BJ (cell line): ENCODE measurements at places on chromosomes 4 and X. TPM values are rescaled to one million over a fixed set of nuclear protein-coding genes. Genes with fewer than 3 reads are reported as not detected.

DNA sequence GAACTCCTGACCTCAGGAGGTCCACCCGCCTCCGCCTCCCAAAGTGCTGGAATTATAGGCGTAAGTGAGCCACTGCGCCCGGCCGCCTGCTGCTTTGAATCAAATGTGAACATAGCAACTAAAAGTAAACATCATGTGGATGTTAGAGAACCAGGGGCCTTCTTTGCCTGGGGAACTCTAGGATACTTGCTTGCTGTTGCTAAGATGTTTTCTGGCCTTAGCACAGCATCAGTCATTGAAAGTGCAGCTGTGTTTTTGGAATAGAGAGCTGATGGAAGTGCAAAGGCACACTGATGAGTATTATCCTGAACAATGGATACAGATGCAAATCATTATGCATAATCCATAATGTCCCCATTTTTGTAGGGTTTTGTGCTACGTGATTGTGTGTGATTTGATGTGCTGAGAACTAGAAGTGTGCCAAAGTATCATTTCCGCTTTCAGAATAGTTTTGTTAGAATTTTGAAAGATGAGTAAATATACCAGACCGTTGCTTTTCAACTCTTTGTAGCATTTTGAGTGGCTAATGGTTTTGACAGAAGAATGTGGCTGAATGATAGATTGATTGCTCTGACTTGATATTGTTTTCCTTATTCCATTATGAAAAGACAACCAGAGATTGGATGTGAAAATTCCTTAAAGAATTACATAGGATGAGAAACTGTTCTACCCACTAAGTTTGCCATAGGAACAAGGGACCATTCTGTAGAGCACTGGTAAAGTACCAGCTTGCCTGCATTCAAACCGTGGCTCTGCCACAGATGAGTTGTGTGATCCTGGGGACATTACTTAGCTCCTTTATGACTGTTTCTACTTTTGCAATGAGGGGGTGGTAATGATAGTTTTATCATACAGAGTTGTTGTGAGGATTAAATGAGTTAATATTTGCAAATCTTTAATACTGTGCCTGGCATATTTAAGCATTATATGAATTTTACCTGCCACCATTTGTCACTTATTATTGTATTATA, 74.7 kb downstream of the REPS2 start:
- DNase-seq, result no peak

DNA sequence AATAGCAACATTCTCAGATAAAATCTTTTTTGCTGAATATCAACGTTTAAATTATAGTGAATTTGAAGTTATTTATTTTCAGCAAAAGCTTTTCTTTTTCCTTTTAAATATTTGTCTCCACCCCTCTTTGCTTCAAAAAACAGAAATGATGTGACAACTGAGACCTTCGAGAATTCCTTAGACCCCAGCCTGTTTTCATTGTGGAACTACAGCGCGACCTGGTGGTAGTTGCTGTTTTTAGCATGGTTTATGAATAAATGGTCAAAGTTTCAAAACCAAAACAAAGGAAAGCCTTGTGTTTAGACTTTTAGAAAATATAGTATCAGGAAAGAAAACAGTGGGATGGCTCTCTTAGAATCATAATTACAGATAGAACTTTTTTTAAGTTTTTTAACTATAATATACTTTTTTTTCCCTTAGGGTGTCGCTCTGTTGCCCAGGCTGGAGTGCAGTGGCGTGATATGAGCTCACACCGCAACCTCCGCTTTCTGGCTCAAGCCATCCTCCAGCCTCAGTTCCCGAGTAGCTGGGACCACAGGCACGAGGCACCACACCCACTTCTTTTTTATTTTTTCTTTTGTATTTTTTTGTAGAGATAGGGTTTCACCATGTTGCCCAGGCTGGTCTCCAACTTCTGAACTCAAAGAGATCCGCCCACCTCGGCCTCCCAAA, 26.8 kb upstream of the TMEM184C start:
- DNase-seq, result no peak

DNA sequence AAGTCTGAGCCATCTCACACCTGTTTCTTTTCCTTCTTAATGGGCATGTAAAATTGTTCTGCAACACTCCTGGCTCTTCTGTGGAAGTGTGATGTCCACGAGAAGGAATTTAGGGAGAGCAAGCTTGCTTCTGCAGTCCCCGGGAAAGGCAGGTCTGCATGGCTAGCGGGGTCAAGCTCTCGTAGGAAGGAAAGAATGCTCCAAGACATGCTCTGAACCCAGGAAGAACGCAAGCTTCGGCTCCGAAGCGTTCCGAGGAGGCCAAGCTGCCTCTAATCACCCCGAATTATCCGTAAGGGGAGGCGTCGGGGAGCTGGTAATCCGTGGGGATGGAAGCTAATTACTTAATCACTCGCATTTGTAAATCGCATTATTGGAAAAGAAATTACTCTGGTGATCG, 177.7 kb downstream of the CRLF2 start:
- no peak for DNase-seq

CPE gene
- 0.33 and 0.44 TPM in 2 replicates for polyA plus RNA-seq

ATOH1 gene
- polyA plus RNA-seq, result not detected in 2 replicates

DNA sequence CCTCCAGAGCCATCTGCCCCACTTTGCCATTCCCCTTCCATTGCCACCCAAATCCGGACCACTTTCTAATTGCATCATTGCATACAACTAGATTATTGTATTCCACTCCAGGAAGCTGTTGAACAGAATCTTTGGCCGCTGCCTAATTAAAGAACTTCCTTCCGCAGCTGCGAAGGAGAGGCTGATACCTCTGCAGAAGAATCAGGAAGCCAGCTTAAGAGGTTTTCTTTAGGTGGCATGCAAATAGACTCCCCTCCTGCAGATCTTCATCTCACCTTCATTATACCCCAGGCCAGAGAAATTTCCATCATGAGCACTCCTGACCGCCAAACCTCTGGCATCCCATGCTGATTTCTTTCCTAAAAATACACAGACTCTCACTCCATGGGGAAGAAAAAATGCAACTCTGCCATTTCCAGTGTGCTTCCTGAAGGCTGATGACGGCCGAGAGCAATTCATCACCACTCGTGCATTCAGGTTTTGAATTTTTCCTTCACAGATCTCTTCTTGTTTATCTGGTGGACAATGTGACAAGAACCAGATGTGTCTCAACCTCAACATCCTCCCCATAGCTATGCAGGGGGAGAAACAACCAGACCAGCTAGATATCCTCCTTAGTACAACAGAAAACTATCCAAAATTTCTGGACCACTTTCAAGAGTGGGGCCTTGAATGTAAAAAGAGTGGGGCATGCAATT, 31.2 kb downstream of the LGI2 start:
- DNase-seq, result no peak

DNA sequence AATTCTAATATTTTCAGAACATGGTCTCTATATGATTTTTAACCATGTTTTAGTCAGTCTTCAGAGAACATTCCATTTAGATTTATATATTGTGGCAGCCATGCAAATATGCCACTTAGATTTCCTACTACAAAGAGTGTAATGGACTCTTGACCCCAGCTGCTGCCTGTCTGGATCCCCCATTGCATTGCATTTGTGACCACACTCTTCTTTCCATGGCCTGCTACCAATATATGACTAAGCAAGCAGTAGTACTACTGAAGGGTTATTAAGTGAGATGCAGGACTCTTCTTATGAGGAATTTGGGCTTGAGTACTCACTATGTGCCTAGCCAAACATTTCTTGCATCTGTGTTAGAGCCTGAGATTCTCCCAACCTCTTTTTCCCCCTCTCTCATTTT, 306.8 kb downstream of the PDHA2 start:
- no peak for DNase-seq

DNA sequence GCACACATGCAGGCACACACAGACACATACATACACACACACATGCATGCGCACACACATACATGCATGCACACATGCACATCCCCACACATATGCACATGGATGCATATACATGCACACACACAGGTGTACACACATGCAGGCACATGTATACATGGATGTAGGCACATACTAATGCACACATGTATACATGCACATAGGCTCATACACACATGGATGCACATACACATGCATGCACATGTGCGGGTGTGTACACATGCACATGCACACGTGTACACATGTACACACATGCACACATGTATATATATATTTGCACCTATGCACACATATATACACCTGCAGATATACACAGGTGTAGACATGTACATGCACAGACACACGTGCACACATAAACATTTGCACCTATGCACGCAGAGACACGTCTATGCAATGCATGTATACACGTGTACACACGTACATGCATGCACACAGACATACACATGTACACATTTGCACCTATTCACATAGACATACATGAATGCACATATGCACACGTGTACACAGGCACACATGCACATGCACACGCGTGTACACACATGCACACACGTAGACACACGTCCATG, 4.0 kb downstream of the PLCXD1 start:
- no peak for DNase-seq

ZCCHC18 gene
- 1.5 and 3.2 TPM in 2 replicates for polyA plus RNA-seq

GRCh38 chrX:136304493-136304892, 3.7 kb downstream of the ADGRG4 start:
- DNase-seq, result no peak

PABPC1L2B gene
- polyA plus RNA-seq, result not detected in 2 replicates

- no peak for DNase-seq
Observed at GRCh38 chr4:153556435-153556815, 90.3 kb downstream of the TMEM131L start.

DNA sequence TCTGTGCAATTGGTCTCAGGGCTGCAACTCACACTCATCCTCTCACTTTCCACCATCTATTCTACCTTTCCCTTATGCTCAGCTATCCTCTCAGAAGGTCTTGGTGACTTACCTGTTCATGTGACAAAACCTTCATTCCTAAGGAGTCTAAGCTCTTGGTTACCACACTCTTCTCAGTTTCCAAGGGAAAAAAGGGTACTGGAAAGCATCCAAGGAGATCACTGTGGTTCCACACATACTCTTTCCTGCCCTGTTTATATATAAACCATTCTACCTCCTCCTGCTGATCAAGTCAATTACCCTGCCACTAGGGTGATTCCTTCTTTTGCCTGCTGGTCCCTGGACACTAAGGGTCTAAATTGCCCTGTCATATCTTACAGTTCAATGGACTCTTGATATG, 57.2 kb upstream of the MAML3 start:
- DNase-seq, result no peak

- peak; percentile 18 for DNase-seq
Observed at GRCh38 chr4:77203380-77204197, 46.6 kb downstream of the CCNG2 start.

DNA sequence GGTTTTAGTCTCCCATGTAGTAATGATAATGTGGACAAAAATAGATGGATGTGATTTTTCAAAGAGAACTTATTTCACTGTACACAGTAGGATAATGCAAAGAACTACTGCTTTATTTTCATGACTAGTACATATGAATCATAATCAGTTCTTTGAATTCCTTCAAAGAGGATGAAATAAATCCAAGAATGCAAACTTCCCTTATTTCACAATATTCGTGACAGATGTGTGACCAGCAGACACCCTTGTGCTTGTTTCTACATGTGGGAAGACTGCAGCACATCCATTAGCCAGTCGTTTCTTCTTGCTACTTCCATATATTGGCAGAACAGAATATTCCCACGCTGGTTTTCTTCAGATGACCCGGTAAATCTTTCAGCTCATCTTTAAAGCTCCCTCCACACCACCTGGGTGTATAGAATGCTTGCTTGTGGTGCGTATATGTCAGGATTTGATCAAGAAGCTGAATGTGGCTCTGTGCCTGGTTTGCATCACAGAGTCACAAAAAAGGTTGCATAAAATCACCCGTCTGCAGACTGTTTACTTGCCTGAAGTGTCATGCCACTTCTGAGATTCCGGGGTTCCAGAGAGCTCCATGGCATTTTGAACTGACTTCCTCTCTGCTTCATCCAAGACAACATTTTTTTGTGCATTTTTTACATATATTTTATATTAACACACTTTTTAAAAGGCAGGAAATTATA, 47.7 kb upstream of the FAT4 start:
- peak; percentile 65 for DNase-seq

GRCh38 chr4:141246243-141246642, 25.5 kb downstream of the ZNF330 start:
- DNase-seq, result peak; percentile 58

RADX gene
- polyA plus RNA-seq, result 0.09 and 0.26 TPM in 2 replicates

DNA sequence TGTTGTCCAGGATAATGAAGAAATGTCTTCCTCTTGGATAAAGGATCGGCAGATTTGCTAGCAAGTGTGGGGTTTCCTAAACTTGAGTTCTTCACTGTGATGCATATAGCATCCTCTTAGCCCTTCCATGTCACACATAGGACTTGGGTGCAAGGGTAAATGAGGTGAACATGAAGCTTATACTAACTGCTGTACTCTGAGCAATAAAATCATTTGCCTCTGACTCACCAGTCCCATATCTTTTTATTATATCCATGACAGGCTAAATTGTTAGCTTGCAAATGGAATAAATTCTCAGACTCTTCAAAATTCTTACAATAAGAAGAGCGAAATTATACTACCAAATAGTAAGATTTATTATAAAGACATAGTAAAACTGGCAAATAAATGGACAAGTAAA, 14.7 kb upstream of the TBC1D1 start:
- DNase-seq, result peak; percentile 5

DNA sequence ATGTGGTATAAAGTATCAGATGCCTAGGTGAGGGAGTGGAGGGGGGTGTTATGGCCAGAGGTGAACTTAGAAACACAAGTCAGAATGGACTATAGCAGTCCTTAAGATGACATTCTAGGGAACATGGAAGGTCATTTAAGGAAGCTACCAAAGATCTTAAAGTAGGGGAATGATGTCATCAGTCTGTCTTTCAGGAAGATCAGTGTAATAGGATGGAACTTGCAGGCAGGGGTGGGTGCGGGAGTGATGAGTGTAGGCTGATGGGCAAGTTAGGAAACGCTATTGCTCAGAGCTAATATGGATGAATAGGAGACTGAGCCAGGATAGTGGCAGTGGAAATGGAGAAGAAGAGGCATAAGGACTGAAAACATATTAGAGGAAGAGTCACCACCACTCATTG, 27.5 kb upstream of the CWH43 start:
- DNase-seq, result no peak

ENAM gene
- 0.01 TPM in 1 of 2 replicates, not detected in the other for polyA plus RNA-seq

VSIG1 gene
- polyA plus RNA-seq, result 0.02 and 0.26 TPM in 2 replicates

GRCh38 chr4:1685235-1686150, 1.4 kb upstream of the FAM53A start:
- no peak for DNase-seq

TMEM271 gene
- not detected in 2 replicates for polyA plus RNA-seq

FAM241A gene
- 0.45 and 0.91 TPM in 2 replicates for polyA plus RNA-seq

- no peak for DNase-seq
Observed at GRCh38 chrX:153494541-153495361, at the start of gene BGN. BGN (plus strand) TSS chrX:153494980; CDS start chrX:153504632, 9,652 bp downstream.

TAF1 gene
- polyA plus RNA-seq, result 11.1 and 17.0 TPM in 2 replicates

RAI2 gene
- 0.04 TPM in 1 of 2 replicates, not detected in the other for polyA plus RNA-seq

- no peak for DNase-seq
Observed at GRCh38 chrX:19758539-19758938, 128.9 kb downstream of the SH3KBP1 start.

DNA sequence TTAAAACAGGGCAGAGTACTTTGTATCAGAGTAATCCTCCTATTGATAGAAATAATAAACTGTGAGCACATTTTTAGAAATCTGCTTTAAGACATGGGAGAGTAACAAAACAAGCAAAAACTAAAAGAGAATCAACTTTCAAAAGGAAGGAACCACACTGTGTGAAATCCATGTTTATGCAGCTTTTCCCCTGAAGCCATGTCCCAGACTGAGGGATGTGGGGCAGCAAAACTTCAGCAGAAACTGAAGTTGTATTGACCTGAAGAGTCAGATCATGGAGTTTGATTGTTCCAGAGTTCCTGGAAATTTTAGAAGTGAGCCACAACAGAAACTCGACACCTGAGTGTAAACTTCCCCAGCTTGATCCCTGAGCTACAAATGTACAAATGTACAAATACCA, 53.2 kb downstream of the COMMD8 start:
- no peak for DNase-seq

GRCh38 chr4:53974561-53974960, 89.8 kb downstream of the CHIC2 start:
- DNase-seq, result no peak
